Stimulated activated CD8-positive, alpha-beta memory T cell treated with anti-CD3 and anti-CD28 coated beads, Interleukin-7, amount 100 ng/mL, for 4 hours (primary cell): ENCODE measurements at places on chromosomes 3 and 15.

GRCh38 chr15:62545467-62546227 is 380.6 kb upstream of the C2CD4B start:
- DNase-seq = no peak

GRCh38 chr3:138948371-138949001 is 1.5 kb downstream of the FOXL2NB start:
- no peak for DNase-seq

GRCh38 chr3:13282986-13283876 is 136.9 kb downstream of the NUP210 start:
- DNase-seq = no peak

DNA sequence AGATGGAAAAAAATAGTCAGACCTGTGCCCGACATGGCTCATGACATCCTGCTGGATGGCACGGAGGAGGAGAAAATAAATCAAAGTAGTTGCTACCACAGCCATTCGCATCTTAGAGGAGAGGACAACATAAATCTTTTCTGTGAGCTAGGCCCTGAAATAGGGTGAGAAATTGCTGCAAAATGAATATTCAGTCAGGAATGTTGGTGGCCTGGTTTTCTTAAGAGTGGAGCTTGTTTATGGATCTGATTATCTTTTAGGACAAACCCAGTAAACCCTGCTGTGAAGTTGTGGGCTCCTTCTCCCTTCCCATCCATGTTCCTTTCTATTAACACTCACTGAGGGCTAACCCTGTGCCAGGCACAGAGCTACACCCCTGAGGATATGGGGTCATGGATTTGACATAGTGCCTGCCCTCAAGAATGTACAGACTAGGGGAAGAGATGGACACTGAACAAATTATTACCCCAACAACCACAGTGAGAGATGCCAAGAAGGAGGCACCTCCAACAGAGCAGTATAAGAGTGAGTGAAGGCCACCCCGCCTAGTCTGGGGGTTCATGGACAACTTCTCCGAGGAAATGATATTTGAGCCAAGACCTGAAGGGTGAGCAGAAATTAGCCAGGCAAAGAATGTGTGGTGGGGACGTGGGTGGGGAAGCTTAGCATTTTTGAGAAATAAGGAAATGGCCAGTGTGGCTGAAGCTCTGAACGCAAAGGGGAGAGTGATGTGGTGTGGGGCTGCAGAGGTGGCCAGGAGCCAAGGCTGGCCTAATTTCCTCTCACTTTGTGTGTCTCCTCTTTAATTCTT is 68.9 kb upstream of the ARL8B start:
- no peak for DNase-seq

DNA sequence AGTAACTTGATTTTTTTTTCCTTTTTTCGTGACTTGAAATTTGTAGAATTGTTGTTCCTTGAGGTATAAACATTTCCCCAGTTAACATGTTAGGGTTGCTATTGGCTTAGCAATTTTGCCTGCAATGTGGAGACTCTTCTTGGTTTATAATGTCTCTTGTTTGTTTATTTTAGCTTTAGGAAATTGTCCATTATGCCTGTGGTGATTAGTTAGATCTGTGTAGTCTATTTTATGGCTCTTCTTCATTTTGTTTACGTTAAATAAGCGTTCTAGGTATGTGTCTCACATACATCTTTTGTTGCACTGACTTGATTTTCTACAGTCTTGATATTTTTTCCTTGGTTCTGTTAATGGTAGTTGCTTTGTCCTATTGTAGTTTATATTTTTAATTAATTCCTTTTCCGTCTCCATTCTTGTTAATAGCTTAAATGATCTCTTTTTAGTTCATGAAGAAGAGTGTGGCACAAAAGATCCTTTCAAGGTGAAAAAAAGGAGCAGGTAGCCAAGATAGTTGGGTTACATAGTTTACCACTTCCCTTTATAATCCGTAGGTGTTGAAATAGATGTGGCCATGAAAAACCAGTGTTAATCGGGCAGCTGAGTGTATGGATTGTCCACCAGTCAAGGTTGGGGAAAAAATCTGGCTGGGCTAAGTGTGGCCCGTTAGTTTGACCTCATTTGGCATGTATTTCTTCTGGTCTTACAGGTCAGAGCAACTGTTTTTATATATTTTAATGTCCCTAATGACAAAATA is 12.1 kb downstream of the IQGAP1 start:
- DNase-seq = no peak

- DNase-seq = no peak
Measured at GRCh38 chr3:186099178-186099577, 9.7 kb downstream of the ETV5 start.

- DNase-seq = no peak
Measured at GRCh38 chr3:62712746-62713145, 162.5 kb downstream of the CADPS start.

DNA sequence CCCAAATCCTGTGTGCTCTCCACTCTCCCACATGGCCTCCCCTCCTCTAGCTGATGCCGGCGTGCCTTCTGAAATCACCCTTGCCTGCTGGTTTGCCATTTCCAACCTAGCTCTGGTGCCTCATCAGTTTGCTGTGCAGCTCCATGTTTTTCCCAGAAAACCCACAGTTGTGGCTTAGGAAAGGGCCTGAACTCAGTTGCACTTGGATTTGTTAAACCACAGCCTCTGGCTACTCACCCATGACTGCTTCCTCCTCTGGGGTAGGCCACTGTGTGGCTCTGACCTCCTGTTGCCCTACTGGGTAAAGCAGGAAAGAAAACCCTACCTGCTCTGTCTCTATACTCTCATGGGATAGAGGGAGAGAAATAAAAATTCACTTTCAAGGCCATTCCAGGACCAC is 97.3 kb downstream of the DAPK2 start:
- DNase-seq = no peak

- no peak for DNase-seq
Measured at GRCh38 chr3:49813497-49814174, at the start of gene UBA7. TSS of gene UBA7 (minus strand) at chr3:49813953. CDS start at chr3:49813787, 166 bp downstream.
